ENCODE measurements at places on chromosomes 1 and 21.

DNA sequence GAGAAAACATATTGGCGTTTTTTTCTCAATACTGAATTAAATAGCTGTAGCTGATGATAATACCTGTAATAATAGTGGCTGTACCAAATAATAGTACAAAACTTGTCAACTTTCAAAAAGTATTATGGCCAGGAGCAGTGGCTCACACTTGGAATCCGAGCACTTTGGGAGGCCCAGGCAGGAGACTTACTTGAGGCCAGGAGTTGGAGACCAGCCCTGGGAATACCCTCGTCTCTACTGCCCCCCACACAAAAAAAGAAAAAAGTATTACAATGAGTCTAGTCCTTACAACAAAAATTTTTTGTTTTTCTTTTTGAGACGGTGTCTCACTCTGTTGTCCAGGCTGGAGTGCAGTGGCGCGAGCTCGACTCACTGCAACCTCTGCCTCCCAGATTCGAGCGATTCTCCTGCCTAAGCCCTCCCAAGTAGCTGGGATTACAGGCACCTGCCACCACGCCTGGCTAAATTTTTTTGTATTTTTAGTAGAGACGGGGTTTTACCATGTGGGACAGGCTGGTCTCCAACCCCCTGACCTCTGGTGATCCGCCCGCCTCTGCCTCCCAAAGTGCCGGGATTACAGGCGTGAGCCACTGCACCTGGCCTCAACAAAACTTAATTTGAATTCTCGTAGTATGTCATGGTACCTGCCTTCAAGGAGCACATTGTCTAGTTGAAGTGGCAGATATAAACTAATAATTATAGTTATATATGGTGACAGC is 1.4 kb downstream of the RBBP4 start:
- no peak for DNase-seq

DNA sequence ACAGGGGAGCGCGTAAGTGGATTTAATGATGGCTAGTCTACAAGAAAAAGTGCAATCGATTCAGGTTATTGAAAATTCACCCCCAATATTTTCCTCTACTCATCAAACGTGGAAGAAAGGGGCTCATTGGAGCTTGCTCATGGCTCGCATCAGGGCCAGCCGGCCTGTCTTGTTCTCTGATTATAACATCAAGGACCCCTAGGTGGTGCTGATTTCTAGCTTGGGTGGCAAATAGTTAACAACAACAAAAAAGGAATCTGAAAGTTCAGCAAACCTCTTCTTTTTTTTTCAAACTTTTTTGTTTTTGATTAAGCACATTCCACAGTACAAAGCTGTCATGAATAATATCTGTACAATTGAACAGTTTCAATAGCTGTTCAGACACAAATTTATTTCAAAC is 35.8 kb upstream of the SOD1 start:
- no peak for DNase-seq

DNA sequence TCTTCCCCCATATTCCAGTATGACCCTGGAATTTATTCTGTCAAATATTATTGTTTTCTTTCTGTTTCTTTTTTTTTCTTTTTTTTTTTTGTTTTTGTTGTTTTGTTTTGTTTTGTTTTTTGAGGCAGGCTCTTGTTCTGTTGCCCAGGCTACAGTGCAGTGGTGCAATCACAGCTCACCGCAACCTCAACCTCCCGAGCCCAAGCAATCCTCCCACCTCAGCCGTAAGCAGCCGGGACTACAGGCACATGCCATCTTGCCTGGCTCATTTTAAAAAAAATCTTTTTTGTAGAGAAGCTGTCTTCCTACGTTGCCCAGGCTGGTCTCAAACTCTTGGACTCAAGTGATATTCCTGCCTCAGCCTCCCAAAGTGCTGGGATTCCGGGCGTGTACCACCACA is 237.6 kb downstream of the SMYD3 start:
- no peak for DNase-seq

- peak; percentile 84 for DNase-seq
Observed at GRCh38 chr1:11383553-11384169, 95.3 kb upstream of the DISP3 start.

GRCh38 chr1:1926886-1927660 is 8.0 kb upstream of the TMEM52 start:
- no peak for DNase-seq

GRCh38 chr1:238404481-238404880 is 513.8 kb upstream of the ZP4 start:
- no peak for DNase-seq

GRCh38 chr1:22447621-22448111 is 4.0 kb upstream of the ZBTB40 start:
- DNase-seq = no peak

GRCh38 chr1:230270559-230271281 is 155.4 kb downstream of the PGBD5 start:
- no peak for DNase-seq

DNA sequence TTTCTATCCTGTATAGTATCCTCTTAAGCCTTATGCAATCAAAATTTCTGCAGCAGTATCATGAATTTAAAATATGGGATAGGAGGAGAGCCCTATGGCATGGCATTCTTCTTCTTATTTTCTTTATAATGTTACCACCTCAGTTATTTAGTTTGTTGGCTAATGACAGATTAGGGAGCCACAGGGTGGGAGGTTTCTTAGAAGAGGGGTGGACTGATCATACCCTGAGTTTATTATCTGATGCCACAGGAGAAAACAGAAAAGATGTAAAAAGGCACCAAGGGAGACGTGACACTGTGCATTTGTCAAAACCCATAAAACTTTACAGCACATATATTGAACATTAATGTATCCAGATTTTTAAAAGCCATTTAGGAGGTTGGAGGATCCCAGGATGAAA is 66.9 kb downstream of the LRRC8D start:
- no peak for DNase-seq

DNA sequence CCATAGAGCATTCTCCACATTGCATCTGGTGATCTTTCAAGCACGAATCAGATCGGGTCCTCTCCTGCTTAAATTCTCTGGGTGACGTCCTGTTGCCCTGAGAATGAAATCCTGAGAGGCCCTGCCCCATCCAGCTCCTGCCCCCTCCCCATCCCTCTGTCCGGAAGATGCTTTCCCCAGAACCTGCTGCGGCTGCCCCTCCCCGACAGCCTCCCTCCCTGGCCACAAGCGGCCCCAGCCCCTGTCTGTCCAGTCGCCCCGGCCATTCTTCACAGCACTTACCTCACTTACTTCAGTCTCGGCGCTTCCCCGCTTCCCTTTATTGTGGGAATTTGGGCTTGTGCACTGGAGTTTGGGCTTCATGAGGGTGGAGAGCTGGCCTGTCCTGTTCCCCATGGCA is 40.3 kb downstream of the TAS1R2 start:
- no peak for DNase-seq
